Daoy (cell line): ENCODE measurements at places on chromosomes 12 and 14. TPM values are rescaled to one million over a fixed set of nuclear protein-coding genes. Genes with fewer than 3 reads are reported as not detected.

NID2 gene
- total RNA-seq: 6.4 and 9.9 TPM in 2 replicates

AACS gene
- total RNA-seq: 12.6 and 15.1 TPM in 2 replicates

FITM1 gene
- 2.7 TPM in 1 of 2 replicates, not detected in the other for total RNA-seq

ACVRL1 gene
- total RNA-seq: 1.7 and 2.9 TPM in 2 replicates

PTGER2 gene
- 6.5 and 7.0 TPM in 2 replicates for total RNA-seq

NUDT4 gene
- 45.0 and 50.0 TPM in 2 replicates for total RNA-seq

ANO2 gene
- 1.2 and 3.0 TPM in 2 replicates for total RNA-seq

SUDS3 gene
- total RNA-seq: 38.0 and 60.2 TPM in 2 replicates

BAG5 gene
- total RNA-seq: 23.5 and 28.6 TPM in 2 replicates

GNB3 gene
- 0.71 and 1.4 TPM in 2 replicates for total RNA-seq

CCDC184 gene
- total RNA-seq: 0.40 and 0.51 TPM in 2 replicates

RNASE7 gene
- not detected in 2 replicates for total RNA-seq

ERP27 gene
- not detected in 2 replicates for total RNA-seq
